Left lung (tissue), 14 donors: ENCODE measurements at places on chromosomes 5 and 9. TPM values are rescaled to one million over a fixed set of nuclear protein-coding genes. Genes with fewer than 3 reads are reported as not detected.

DNA sequence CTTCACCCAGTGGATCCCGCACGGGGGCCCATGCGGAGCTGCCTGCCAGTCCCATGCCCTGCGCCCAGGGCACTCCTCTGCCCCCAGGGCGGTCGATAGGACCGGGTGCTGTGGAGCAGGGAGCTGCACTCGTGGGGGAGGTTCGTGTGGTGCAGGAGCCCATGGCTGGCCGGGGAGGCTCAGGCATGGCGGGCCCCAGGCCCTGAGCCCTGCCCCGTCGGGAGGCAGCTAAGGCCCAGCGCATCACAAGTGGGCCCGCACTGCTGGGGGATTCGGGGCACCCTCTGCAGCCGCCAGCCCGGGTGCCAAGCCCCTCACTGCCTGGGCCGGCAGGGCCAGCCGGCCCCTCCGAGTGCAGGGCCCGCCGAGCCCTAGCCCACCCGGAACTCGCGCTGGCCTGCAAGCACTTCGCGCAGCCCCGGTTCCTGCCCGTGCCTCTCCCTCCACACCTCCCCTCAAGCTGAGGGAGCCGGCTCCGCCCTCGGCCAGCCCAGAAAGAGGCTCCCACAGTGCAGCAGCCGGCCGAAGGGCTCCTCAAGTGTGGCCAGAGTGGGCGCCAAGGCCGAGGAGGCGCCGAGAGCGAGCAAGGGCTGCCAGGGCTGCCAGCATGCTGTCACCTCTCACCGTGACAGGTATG is 221.1 kb upstream of the RORB start:
- H3K36me3 ChIP-seq: no peaks in the 10 kb centered on the region
- no peak for DNase-seq
- H3K4me1 ChIP-seq: no peaks in the 10 kb centered on the region
- H3K4me3 ChIP-seq: no peak overlapping the region

The CCDC107 gene
- 25.6 TPM for total RNA-seq

The TSSK1B gene
- total RNA-seq: 0.23 TPM

DNA sequence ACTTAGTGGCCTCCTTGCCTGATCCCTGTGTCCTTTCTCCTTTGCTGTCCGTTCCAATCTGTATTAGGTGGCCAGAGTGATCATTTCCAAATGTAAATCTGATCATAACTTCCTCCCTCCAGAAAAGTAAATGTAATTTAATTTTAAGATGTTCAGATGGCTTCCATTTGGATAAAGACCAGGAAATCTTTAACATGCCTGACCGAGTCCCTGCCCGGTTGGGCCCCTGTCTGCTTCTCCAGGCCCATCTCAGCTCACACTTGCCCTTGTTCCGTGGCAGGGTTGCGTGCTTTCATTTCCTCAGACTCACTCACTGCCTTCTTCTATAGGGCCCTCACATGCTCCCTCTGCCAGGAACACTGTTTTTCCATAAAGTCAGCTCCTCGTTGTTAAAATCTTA is 7.6 kb downstream of the MAP3K1 start:
- H3K27ac ChIP-seq: no peak overlapping the region
- no peaks in the 10 kb centered on the region for H3K27me3 ChIP-seq
- peaks cover 18% of the 10 kb centered on the region for H3K4me1 ChIP-seq
- H3K36me3 ChIP-seq: no peaks in the 10 kb centered on the region
- no peak overlapping the region for H3K4me3 ChIP-seq
- DNase-seq: no peak

The IL3 gene
- not detected for total RNA-seq

- no peak for DNase-seq
- H3K27me3 ChIP-seq: no peaks in the 10 kb centered on the region
- peaks cover 6% of the 10 kb centered on the region for H3K4me1 ChIP-seq
- H3K4me3 ChIP-seq: no peak overlapping the region
Observed at GRCh38 chr5:124871303-124871702, 124.9 kb upstream of the ZNF608 start.

The CCDC183 gene
- not detected for total RNA-seq

The LECT2 gene
- total RNA-seq: not detected

The ST8SIA4 gene
- total RNA-seq: 38.5 TPM

The NEURL1B gene
- 22.0 TPM for total RNA-seq

DNA sequence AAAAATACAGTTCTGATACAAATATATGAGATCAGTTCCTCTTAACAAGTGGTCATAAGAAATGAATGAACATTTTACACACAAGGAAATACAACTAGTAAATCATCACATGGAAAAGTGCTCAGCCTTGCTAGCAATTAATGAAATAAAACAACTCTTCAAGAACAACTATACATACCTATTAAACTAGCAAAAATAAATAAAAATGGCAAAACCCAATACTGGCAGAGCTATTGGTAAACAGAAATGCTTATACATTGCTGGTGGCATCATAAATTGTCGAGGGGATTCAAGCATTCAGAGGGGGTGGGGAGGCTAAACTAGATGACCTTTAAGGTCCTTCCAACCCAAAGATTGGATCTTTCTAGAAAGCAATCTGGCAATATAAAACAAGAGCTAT is 5.9 kb upstream of the FRRS1L start:
- no peak for DNase-seq
- no peak overlapping the region for H3K27ac ChIP-seq
- peaks cover 4% of the 10 kb centered on the region for H3K27me3 ChIP-seq

GRCh38 chr9:124197177-124198095 is 60.3 kb upstream of the NEK6 start:
- H3K36me3 ChIP-seq: no peaks in the 10 kb centered on the region

DNA sequence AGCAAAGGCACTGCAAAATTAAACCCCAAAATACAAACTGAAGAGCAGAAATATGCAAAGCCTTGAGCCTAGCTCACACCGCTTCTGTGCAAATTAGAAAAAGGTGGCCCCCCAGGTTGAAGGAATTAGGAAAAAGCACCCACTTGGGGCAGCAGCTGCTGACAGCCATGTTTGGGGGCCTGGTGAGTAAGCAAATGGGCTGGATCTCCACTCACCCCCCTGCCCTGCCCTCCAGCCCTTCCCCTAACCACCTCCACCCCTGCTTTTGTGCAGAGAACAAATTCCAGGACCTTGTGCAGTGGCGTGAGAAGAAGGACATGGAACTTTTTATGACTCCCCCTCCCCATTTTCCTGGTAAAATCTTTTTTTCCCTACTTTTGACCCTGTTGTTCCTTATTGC is 92.0 kb upstream of the DNAH5 start:
- no peaks in the 10 kb centered on the region for H3K27me3 ChIP-seq
- H3K27ac ChIP-seq: peak overlapping the region; percentile 60
- H3K4me3 ChIP-seq: no peak overlapping the region
- peaks cover 24% of the 10 kb centered on the region for H3K4me1 ChIP-seq
- no peak for DNase-seq

The TEX48 gene
- not detected for total RNA-seq

GRCh38 chr5:34868791-34869190 is 29.8 kb downstream of the TTC23L start:
- H3K4me3 ChIP-seq: no peak overlapping the region
- H3K36me3 ChIP-seq: no peaks in the 10 kb centered on the region
- no peak for DNase-seq
- H3K27me3 ChIP-seq: no peaks in the 10 kb centered on the region

DNA sequence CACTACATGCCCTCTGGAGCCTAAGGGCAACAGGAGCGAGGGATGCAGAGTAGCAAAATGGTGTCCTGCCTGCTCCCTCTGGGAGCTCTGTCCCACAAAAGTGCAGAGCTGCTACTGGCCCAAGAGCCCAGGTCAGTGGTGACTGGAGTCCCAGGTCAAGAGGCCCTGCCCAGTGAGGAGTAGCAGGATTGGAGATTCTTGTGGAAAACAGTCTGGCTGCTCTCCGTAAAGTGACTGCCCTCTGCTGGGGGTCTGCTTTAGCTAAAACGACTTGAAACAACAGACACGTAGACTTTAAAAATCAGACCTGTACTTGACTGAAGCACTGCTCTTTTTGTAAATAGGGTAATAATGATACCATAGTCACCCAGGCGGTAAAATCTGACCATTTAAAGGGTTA is 917.0 kb downstream of the MAT2B start:
- no peak overlapping the region for H3K4me3 ChIP-seq
- no peak overlapping the region for H3K27ac ChIP-seq
- no peaks in the 10 kb centered on the region for H3K4me1 ChIP-seq
- no peaks in the 10 kb centered on the region for H3K36me3 ChIP-seq
- no peak for DNase-seq

DNA sequence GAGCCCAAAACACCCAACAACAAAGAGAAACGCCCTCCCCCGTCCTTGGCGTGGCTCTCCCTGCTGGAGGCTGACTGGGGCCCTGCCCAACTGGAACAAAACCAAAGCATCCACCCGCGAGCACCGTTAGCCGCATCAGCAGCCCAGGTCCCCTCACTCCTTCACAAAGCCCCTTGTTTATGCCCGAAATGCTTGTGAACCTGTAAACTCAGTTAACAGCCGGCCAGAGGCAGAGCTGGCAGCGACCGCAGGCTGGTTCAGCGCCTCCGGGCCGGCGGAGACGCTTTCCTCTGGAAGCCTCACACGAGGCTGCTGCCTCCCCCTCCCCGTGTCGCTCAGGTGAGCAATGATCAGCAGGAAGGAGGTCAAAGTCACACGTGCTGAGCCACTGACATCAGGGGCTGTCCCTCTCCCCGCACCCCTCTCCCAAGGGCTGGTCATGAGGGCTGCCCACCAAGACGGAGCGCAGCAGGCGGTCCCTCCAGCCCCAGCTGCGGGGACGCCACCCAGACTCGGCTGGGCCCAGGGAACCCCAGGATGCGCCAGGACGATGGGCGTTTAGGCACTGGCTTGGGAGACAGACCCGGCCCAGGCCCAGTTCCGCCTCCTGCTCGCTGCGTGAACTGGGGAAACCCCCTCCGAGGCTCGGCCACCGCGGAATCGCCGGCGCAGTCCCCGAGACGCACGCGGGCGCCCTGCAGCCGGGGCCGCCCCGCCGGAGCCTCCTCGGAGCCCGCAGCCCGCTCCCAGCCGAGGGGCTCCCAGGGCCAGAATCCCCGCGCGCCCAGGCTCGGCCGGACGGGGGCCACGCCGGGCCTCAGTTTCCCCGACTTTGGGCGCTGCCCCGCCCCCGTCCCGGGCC is 563 bp downstream of the SNAPC4 start:
- DNase-seq: peak; percentile 35
- no peaks in the 10 kb centered on the region for H3K27me3 ChIP-seq
- H3K36me3 ChIP-seq: no peaks in the 10 kb centered on the region
- H3K27ac ChIP-seq: peak overlapping the region; percentile 57
- H3K4me3 ChIP-seq: peak overlapping the region; percentile 98
- H3K4me1 ChIP-seq: peaks cover 16% of the 10 kb centered on the region

The FOXD4 gene
- total RNA-seq: 0.71 TPM

DNA sequence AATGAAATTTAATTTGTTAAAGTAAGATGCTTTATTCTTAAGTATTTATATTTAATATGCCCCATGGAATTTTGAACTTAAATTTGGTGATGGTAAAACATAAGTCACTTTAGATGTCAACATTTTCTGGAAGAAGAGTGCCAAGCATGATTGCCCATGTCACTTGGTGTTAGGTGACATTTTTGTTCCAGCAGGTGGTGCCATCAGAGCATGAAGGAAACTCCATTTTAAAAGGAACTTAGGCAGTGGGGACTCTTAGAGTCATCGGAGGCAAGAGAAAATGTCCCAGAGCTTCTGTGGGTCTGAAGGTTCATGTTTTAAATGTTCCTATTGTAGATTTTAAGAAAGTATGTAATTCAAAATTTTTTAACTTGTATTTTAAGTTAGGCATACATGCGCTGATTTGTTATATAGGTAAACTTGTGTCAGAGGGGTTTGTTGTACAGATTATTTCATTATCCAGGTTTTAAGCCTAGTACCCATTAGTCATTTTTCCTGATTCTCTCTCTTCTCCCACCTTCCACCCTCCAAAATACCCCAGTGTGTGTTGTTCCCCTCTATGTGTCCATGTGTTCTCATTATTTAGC is 789.3 kb downstream of the SEMA5A start:
- no peaks in the 10 kb centered on the region for H3K36me3 ChIP-seq
- no peaks in the 10 kb centered on the region for H3K27me3 ChIP-seq
- no peaks in the 10 kb centered on the region for H3K4me1 ChIP-seq
- H3K27ac ChIP-seq: no peak overlapping the region

DNA sequence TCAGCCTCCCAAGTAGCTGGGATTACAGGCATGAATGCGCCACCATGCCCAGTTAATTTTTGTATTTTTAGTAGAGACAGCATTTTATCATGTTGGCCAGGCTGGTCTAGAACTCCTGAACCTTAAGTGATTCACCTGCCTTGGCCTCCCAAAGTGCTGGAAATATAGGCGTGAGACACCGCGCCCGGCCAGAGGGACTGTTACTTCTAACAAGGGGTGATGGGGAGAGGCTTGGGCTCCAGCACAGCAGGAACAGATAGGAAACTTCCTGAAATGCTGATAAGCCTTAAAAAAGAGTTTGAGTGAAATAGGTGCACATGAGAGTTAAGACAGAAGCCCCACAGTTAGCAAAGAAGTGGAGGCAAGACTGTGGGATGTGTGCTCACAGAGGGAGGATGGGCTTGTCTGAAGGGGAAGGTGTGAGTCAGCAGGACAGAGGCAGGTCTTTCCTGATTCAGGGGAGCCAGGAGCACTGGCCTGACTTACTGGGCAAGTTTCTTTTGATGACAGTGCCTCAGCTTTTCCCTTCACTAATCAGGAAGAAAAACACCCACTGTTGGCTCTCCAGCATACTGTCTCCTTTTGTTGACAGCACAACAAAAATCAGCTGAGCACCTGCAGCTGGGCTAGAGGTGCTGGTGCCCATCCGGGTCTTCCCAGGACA is 68.4 kb downstream of the RAD23B start:
- no peaks in the 10 kb centered on the region for H3K4me1 ChIP-seq
- no peaks in the 10 kb centered on the region for H3K36me3 ChIP-seq
- no peaks in the 10 kb centered on the region for H3K27me3 ChIP-seq
- H3K27ac ChIP-seq: no peak overlapping the region
- H3K4me3 ChIP-seq: no peak overlapping the region

DNA sequence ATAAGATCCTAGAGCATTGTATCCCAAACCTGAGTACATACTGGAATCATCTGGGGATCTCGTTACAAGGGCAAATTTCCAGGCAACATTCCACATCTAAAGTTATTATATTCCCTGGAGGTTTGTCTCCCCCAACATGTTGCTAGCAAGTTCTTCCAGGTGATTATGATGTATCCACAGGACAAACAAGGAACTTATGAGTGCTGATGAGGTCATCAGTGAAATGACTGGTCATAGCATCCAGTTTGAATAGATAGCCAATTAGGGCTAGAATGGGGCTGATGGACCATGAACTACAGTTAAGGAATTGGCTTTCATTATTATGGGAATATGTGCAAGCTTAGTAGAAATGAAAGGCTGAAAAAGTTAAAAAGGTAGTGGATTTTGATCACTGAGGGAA is 115.2 kb downstream of the CWC27 start:
- H3K4me1 ChIP-seq: no peaks in the 10 kb centered on the region
- no peaks in the 10 kb centered on the region for H3K36me3 ChIP-seq
- no peaks in the 10 kb centered on the region for H3K27me3 ChIP-seq
- H3K4me3 ChIP-seq: no peak overlapping the region

GRCh38 chr5:75460942-75461610 is 50.4 kb downstream of the CERT1 start:
- peak overlapping the region; percentile 1 for H3K27ac ChIP-seq
- DNase-seq: no peak
- peaks cover 7% of the 10 kb centered on the region for H3K36me3 ChIP-seq
- H3K4me1 ChIP-seq: peaks cover 10% of the 10 kb centered on the region
- H3K27me3 ChIP-seq: no peaks in the 10 kb centered on the region
- no peak overlapping the region for H3K4me3 ChIP-seq

- no peaks in the 10 kb centered on the region for H3K4me1 ChIP-seq
- no peak overlapping the region for H3K27ac ChIP-seq
- DNase-seq: no peak
- no peak overlapping the region for H3K4me3 ChIP-seq
Observed at GRCh38 chr9:12722131-12722530, 28.9 kb downstream of the TYRP1 start.
